ENCODE measurements at places on chromosomes 3 and 15.

DNA sequence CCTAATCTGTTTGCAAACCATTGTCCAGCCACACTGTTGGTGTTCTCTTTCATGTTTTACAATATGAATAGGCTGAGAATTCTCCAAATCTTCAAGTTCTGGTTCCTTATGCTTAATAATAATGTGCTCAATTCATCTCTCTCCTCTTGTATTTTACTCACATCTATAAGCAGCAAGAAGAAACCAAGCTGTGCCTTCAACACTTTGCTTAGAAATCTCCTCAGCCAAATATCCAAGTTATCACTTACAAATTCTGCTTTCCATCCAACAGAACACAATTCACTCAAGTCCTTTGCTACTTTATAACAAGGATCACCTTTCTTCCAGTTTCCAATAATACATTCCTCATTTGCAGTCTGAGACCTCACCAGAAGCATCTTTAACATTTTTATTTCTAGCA, 117.5 kb downstream of the LRRC28 start:
- DNase-seq, result no peak

DNA sequence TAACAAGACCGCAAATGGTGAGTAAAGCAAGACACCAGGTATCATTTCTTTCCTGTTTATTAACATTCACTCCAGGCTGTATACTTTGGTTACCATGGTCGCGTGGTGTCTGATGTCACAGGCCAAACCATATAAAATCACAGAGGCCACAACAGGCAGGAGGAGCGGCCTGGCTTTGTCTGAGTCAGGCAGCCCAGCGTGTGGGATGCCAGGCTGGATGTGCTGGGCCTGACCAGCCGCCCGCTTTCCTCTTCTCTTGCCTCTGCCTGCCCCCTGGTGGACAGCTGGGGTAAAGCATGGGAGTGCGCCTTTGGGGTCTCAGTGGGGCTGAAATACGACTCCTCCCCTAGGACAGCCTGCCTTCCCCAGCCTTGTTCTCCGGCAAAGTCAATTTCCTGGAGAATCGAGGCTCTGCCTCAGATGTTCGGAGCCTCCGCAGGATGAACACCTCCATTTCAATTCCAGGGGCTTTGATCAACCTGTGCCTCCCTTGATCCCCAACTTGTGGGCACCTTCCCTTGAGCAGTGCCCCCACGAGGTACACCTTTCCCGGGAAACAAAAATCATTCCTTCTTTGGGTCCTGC, 78.2 kb downstream of the CCNL1 start:
- DNase-seq, result no peak

- DNase-seq, result no peak
Measured at GRCh38 chr3:111712294-111713167, 117.4 kb upstream of the ZBED2 start.

DNA sequence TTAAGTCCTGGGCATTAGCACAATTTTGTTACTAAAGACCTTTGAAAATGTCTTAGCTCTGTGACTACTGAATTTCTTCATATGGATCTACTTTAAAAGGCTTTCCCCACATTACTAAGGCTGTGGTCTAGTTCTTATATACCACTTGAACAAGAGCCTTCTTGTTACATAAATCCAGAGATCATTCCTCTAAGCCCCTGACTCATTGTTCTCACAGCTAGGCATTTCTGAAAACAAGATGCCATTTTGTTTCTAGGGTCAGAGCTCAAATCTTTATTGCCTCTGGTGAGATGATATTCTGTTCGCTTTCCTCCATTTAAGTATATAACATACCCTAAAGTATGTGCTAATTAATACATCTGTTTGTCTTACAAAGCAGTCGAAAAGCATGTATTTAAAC, 29.8 kb upstream of the LPP start:
- DNase-seq, result no peak

GRCh38 chr3:85482213-85482490, 523.4 kb downstream of the CADM2 start:
- no peak for DNase-seq

- DNase-seq, result no peak
Measured at GRCh38 chr3:157174290-157174648, 14.3 kb upstream of the CCNL1 start.

DNA sequence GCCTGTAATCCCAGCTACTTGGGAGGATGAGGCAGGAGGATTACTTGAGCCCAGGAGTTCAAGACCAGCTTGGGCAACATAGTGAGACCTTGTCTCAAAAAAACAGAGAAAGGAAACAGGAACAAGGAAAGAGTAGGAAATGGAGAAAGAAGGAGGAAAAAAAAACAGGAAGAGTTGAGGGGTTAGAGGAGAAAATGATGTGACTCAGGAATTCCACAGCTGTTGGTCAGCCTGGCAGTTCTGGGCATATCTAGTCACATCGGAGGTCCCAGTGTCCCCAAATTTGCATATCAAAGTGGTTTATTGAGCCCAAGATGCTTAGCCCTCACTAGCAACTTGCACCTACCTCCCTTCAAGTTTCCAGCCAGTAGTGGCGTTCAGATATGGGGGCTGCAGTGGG, 18.8 kb upstream of the JMJD7 start:
- no peak for DNase-seq

GRCh38 chr3:32780735-32781210, 37.0 kb upstream of the TRIM71 start:
- DNase-seq, result no peak

DNA sequence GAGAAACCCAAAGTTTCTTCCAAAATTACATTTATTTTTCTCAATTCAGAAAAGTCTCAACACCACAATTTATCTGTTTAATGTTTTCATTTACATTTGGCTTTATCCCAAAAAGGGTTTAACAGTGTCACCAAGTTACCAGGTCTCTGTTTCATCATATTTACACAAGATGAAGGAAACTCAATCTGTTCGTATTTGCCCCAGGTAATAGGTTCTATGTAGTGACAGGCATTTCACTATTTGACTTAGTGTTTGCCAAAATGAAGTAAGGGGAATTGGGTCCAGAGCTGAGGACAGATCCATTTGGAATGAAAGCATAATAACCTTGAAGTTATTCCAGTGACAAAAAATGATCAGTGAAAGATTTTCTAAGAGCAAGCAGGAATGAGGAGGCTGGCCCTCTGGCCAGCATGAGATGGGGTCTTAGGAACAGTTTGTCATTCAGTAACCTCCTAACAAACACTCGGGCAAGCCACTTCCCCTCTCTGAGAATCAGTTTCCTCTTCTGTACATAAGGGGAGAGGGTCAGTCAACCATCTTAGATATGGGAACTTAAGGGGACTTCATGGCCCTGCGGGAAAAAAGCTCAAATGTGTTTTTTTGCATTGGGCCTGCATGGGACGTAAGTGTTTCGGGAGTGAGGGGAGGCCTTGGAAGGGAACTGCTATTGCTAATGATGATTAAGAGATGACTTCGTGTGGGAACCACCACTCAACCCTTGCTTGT, 31.8 kb downstream of the UMPS start:
- DNase-seq, result no peak

DNA sequence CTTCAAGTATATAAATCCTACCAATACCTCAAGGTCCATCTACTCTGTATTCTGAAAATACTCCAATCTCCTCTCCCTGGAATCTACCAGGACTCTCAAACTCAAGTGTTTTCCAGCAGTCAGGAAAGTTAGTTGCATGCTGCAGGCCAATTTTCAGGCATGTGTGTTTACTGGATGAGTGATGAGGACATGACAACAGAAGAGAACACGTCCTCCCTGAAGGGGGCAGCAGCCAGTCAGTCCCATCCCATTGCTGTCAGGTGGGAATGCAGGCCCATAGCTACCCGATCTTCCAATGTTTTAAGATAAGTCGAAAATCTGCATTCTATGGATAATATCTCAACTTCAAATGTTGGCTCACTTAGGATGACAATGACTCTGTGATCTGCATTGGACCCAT, 496.2 kb downstream of the FHIT start:
- DNase-seq, result no peak

GRCh38 chr3:179829401-179829800, 176.6 kb downstream of the USP13 start:
- no peak for DNase-seq

DNA sequence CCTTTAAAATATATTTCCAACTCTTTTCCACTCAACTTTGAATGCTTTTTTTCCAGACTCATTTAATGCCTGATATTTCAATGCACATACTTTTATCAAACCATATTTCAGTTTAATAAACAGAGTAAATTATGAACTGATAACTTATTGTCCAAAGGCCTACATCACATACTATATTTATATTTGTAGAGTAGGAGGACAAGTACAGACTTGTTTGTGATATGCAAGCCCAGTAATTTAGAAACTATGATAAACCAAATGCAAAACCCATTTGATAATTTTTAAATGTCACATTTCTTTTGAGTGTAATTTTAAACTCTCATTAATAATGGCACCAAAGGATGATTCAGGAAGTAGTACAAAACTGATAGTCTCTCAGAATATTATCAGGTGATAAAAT, 3.3 kb downstream of the RFX7 start:
- no peak for DNase-seq

GRCh38 chr3:42451116-42451515, 40.7 kb upstream of the LYZL4 start:
- DNase-seq, result no peak

- no peak for DNase-seq
Measured at GRCh38 chr15:91465696-91466095, 365.6 kb downstream of the SV2B start.

DNA sequence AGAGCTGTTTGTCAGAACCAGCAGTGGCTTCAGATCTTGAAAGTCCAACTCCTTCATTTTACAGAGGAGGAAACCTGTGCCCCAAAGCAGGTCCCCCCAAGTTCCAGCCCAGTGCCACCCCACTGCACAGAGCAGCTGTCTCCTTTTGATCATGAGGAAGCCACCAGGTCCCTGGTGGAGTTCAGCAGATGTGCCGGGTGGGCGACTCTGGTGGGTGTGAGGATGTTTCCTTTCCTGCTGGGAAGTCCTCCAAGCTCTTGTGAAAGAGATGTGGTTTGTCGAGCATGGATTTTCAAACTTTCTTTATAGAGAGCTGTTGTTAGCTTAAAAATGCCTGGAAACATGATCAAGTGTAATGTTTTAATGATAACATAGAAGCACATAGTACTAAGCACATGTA, 52.0 kb downstream of the SMAD3 start:
- DNase-seq, result no peak

DNA sequence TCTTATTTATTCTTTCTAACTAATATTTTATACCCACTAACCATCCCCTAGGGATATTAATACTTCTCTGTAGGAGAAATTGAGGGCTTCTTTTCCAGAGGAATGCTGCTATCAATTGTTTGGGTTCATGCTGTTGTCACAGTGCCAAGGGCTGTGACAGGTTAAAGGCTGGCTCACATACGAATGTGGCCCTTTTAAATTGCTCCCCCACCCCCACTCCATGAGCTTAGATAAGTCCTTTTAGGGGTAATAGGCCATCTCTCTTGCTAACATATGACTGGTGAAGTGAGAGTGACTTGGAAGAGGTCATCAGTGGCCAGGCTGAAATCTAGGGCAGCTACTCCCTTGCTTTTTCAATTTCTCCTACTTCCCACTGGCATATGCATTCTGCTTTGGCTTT, 121.9 kb upstream of the DPH6 start:
- DNase-seq, result no peak

GRCh38 chr3:195238586-195239118, 32.3 kb downstream of the XXYLT1 start:
- no peak for DNase-seq

DNA sequence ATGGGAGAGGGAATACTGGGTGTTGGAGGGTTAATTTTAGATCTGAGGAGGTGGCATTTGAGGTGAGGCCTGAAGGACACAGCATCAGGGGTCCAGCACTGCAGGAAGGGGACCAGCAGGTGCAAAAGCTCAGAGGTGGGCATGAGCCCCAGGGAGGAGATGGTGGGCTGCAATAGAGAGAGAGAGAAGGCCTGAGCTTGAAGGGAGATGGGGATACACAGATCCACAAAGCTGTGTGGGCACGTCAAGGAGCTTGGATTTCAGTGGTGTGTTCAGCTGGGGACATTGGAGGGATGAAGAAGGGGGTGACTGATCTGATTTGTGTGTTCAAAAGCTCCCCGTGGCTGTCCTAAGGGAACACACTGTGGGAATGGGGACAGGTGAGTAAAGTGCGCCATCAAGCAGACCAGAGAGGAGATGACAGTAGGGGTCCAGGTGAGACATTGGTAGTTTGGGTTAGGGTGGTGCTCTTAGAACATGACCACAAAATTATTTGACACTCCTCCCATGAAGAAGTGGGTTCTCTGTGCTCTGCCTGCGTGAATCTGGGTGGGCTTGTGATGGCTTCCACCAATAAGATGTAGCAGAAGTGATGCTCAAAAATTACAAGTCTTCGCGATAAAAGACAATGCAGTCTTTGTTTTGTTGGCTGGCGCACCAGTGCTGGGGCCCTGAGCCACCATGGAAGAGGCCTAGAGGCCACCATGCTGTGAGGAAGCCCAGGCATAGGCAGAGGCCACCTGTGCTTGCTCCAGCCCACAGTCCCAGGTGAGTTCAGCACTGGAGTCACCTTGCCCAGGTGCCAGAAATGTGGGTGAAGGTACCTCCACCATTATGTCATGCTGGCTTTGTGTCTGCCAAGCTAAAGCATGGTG, 1.9 kb upstream of the WNT7A start:
- no peak for DNase-seq

DNA sequence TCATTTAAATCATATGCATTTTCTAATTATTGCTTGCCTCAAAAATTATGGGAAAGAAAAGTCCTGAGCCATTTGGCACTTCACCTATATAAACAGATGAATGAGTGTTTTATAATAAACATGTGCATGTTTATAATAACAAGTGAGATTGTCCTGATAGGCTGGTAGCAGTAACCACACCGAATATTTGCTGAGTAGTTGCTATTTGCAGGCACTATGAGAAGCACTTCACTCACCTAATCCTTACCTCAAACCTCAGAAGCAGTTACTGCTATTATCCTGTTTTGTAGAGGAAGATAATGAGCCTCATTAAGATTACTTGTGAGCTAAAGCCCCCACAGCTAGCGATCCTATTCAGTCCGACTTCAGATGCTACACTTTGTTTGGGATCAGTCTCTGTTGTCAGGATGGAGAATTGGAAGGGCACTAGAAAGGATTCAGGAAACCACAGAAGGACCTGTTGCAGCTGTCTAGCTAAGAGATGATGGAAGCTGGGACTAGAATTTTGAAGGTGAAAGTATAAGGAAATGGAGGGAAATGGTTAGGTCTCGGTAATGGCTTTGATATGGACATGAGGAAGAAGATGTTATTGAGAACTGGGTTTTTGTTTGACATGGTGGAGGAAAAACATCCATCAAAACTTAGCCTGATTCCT, 28.4 kb upstream of the MAGI1 start:
- DNase-seq, result no peak

DNA sequence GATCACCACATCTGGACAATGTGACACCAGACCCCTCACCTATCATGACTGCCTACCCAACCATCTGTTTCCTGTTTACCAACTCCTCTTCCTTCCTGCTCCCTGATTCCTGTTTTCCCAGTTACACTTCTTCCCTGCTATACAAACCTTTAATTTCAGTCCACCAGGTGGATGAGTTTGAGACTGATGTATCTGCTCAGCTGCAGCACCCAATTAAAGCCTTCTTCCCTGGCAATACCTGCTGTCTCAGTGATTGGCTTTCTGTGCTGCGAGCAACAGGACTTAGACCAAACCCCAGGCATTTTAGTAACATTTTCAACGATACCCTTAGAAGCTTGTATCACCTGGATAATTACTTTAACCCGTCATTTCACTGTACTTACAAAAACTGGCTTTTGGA, 968.2 kb upstream of the NR2F2 start:
- DNase-seq, result no peak

GRCh38 chr3:30527720-30528119, 78.7 kb upstream of the TGFBR2 start:
- no peak for DNase-seq

- no peak for DNase-seq
Measured at GRCh38 chr3:59486520-59486919, 436.7 kb upstream of the CFAP20DC start.

- no peak for DNase-seq
Measured at GRCh38 chr3:71186801-71187200, 396.7 kb downstream of the FOXP1 start.
